ENCODE measurements at places on chromosomes 12 and 14.

GRCh38 chr14:58635091-58635830, 2.5 kb upstream of the DACT1 start:
- DNase-seq, result no peak

- no peak for DNase-seq
Measured at GRCh38 chr12:56014205-56014604, 6.6 kb upstream of the IKZF4 start.

DNA sequence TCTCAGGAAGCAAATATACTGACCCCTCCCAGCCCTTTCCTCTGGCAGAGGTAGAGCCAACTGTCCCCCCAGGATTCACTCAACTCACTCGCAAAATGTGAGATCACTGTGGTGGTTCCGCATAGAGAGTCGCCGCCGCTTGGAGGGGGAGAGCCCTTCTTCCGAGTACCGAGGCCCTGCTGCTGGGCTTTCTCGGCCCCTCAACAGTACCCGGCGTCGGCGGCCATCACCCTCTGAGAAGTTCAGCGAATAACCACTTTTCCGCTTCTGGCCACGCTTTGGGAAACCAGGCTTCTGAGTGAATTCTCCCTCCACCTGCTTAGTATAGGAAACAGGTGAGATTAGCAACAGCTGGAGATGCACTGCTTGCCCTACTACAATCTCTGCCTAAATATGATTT, 31.1 kb downstream of the BAZ2A start:
- no peak for DNase-seq

DNA sequence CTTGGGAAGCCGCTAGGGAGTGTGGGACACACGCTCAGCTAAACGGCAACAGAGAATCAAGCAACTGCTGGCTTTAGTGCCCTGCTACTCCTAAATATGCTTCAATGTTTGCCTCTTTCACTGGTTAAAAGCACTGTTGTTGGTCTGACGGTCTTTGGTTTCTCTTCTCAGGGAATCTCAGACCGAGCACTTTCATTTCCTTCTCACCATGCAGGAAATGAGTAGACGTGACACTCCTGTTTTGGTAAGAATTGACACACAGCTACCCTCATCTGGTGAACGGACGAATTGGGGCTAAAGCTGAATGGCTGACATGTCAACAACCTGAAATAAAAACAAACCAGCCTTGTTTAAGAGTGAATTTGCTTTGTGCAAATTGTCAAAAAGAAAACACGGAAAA, 57.5 kb upstream of the PIWIL1 start:
- DNase-seq, result no peak

DNA sequence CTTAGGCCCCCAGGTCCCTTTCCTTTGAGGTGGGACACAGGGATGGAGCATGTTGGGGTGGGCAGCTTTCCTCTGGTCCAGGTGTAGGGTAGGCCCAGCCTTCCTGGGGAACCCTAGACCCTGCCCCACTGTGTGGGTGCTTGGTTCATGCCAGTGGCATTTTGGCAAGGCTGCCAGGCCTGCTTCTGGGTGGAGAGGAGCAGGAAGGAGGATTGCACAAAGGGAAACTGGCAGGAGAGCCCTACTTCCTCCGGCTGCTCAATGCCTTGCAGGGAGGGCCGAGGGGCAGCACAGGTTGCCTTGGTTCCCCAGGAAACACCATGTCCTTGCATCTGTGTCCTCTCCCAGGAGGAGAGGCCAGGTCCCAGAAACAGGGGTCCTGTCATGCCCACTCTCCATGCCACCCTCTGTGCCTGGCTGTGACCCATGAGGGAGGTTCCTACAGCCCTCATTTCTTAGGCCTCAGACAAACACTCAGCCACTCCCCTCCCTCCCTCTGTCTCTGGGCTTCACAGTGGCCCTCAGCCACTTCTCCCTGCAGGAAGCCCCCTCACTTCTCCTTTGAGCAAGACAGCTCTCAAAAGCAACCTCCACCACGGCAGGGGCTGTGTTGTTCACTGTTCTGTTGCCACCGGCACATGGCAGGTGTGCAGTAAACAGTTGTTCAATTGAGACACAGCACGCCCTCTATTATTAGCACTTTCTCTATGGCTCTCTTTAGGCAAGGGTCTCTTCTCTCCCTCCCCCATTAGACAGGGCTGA, 6.8 kb upstream of the KRT80 start:
- no peak for DNase-seq

DNA sequence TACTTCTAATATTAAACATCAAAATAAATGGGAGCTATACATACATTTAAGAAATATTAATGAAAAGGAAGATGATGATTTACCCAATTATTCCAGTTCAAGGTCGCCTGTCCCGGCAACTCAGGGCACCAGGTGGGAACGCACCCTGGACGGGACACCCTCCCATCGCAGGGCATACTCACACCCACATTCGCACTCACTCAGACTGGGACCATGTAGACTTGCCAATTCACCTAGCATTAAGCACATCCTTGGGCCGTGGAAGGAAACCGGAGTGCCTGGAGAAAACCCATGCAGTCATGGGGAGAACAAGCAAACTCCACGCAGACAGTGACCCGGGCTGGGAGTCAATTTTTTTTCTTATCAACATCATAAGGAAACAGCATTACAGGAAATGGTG, 474.9 kb downstream of the APAF1 start:
- DNase-seq, result no peak

DNA sequence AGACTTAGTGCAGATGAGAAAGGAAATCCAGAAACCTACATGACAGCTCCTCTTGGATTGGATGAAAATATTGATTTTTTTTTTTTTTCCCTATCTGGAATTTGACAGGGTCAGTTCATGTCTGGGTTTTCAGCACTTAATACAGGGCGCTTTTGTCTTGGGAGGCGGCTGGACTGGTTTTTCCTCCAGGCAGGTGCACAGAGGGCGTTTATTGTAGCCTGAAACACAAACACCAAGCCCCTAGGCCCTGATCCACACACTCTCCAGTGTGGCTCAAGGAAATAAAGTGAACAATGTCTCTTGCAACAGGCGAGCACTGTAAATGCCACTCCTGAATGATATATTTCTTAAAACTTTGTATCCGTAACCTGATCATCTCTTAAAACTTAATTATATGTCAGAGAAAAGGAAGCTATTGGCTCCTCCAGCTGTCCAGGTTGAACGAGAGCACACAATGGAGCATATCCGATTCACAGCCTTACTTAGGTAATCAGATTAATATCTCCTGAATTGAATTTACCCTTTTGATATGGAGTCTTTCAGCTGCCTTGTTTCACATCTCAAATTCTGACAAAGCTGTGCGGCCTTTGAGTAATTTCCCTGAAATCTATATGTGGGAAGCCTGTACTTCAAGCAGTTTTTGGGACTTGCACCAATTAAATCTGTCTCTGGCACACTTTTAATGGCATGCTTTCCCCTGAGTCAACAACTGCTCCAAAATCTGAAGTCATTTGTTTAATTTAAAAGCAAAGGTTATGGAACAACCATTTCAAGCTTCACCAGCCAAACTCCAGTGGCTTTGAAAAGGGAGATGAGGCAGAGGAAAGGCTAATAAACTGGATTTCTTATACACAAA, 485.7 kb downstream of the ZFP36L1 start:
- no peak for DNase-seq

DNA sequence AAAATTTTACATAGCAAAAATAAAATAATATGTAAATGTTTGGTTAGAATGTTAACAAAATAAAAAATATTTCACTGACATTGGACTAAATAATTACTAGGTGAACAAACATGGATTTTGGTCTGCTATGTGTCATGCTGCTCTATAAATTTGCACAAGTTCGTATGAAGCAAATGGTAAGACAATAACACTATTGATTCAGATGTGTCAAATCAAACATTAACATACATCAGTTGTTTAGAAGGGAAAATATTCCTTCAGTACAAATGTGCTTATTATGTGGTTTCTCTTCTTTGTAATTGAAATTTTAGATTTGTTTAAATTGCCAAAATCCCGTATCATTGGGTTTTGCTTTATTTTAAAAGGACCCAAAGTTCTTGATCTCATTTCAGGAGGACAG, 46.9 kb downstream of the PAWR start:
- no peak for DNase-seq

DNA sequence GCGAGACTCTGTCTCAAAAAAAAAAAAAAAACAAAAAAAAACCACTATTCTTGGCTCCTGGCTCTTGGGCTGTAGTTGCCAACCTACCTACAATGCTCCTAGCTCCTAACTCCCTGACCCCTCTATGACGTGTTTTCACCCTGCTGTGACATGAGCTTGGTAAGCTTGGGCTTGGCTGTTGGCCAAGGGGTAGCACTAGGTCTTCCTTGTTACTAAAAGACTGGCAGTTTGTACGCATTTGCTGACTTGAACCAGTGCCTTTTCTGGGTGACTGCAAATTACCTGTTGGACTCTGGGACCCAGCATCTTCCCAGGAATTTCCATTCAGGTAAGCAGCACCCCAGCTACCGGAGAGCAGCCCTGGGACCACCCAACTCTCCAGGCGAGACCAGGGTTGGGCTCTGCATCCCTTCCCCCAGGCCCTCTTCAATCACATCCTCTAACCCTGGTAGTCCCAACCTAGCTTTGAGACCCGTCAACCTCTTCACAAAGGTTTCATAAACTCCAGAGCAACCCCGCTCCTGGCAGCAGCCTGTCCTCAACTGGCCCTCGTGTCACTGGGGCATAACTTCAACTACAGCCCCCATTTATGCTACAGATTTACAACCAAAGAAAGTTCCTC, 8.3 kb downstream of the CDK2AP1 start:
- no peak for DNase-seq

- no peak for DNase-seq
Measured at GRCh38 chr12:132284827-132285741, 44.3 kb downstream of the GALNT9 start.

GRCh38 chr14:54424479-54424901, 16.7 kb downstream of the CNIH1 start:
- no peak for DNase-seq

DNA sequence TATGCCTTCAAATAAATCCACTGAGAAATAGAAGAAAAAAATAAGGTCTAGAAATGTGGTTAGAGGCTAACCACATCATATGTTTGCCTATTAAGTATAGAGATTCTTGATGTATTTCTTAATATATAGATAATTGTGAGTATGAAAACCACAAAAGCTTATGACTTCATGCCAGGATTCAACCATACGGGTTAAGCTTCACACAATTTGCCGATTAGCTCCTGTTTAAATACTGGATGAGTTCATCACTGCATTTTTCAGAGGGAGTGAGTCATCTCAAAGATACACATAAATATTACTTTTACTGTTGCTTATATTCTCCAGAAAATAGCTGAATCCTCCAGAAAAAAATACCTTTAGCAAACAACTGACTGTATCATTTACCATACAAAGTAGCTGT, 79.6 kb downstream of the RPL10L start:
- DNase-seq, result no peak

- DNase-seq, result no peak
Measured at GRCh38 chr14:92917956-92918355, 5.0 kb upstream of the CHGA start.

DNA sequence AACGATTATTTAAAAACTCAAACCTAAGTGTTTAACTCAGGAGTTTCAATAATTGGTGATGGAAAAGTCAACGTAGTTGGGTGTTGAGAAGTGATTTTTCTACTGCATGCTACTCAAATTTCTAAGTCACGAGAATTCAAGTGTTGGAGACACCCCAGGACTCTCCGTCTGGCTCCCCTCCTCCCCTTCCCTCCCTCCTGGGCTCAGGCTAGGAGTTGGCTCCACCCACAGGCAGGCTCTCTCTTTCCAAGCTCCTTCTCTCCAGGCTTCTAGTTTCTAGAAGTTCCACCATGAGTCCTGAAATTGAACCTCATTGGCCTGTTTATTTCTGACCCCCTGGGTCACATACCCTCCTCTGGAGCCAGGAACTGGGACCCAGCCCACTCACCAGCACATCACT, 73.0 kb downstream of the TMEM132D start:
- no peak for DNase-seq

DNA sequence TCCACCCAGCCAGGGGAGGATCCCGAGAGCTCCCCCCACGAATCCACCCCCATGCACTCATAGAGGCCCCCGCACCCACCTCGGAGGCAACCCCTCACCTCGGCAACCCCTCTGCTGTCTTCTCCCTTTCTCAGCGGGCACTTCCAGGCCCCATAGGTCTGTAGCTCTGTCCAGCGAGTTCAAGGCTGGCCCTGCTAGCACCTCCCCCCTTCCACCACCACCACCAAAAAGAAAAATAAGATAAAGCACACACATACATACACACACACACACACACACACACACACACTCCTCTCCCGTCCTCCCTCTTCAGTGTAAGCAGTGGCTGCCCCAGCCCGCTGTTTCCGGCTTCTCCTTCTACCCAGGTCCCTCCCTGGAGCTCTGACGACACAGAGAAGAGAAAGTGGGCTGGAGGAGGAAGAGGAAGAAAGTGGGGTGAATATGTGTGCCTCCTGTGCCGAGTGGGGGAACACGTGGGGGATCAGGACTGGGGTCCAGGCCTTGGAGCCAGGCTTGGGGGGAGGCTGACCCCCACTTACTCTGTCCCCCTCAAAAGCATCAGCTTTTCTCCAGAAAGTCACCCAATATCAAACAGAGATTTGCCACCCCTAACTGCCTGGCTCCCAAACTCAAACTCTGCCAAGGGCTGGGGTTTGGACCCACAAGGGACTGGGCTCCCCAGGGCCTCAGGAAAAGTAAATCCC, at the start of gene STAT6:
Gene STAT6 (minus strand): TSS at position 332 of the 704 bp plus-strand sequence. CDS start 3,084 bp downstream, outside the sequence.
- DNase-seq, result peak; percentile 70

- DNase-seq, result no peak
Measured at GRCh38 chr12:94426049-94426448, 33.6 kb downstream of the CEP83 start.
